Stimulated activated CD8-positive, alpha-beta memory T cell treated with anti-CD3 and anti-CD28 coated beads, Interleukin-12 subunit alpha, Interleukin-12 subunit beta, amount 100 ng/mL, for 4 hours (primary cell): ENCODE measurements at places on chromosomes 6 and 20.

DNA sequence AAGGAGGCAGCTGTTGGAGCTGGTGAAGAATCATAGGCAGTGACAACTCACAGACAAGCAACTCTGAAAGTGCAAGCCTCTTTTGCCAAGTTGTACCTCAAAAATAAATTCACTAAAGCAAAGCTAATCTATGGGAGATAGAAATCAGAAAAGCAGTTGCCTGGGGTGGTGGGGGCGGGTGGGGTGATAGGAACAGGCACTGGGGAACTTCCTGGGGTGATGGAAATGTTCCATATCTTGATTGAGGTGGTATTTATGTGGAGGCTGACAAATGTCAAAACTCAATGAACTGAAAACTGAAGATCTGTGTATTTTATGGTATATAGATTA is 52.4 kb downstream of the ATP9A start:
- no peak for DNase-seq

- no peak for DNase-seq
Observed at GRCh38 chr6:143061597-143062385, 1.1 kb downstream of the AIG1 start.

GRCh38 chr6:107665382-107665781 is 158.7 kb downstream of the SCML4 start:
- no peak for DNase-seq

- DNase-seq = peak; percentile 24
Observed at GRCh38 chr6:149750136-149750609, 632 bp downstream of the PCMT1 start.

- DNase-seq = no peak
Observed at GRCh38 chr6:169023161-169023874, 230.3 kb downstream of the THBS2 start.

GRCh38 chr20:7859356-7859802 is 80.9 kb downstream of the HAO1 start:
- DNase-seq = no peak

GRCh38 chr20:58650181-58650775 is 805 bp upstream of the STX16 start:
- peak; percentile 30 for DNase-seq

DNA sequence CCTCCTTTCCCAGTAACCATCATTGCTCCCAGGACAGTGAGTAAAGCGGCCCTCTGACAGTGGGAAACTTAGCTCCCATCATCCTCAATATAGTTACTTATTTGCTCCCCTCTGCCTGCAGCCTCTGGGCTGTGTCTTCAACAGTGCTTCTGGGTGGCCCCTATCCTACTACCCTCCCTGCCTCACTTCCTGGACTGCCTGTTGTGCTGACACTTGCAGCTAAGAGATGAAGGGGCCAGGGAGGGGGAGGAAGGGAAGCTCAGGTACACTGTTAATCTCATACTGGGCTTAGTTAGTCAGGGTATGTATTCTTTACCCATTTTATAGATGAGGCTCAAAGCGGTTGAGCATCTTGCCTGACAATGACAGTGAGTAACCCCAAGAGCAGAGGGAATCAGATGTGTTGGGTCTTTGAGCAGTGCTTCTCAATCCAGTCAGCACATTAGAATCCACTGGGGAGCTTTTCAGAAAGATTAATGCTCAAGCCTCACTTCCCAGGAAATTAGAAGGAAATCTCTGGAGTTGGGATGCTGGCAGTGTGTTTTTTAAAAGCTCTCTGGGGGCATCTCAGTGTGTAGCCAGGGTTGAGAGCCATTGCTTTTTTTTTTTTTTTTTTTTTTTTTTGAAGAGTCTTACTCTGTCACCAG is 27.1 kb upstream of the KCNK5 start:
- no peak for DNase-seq

DNA sequence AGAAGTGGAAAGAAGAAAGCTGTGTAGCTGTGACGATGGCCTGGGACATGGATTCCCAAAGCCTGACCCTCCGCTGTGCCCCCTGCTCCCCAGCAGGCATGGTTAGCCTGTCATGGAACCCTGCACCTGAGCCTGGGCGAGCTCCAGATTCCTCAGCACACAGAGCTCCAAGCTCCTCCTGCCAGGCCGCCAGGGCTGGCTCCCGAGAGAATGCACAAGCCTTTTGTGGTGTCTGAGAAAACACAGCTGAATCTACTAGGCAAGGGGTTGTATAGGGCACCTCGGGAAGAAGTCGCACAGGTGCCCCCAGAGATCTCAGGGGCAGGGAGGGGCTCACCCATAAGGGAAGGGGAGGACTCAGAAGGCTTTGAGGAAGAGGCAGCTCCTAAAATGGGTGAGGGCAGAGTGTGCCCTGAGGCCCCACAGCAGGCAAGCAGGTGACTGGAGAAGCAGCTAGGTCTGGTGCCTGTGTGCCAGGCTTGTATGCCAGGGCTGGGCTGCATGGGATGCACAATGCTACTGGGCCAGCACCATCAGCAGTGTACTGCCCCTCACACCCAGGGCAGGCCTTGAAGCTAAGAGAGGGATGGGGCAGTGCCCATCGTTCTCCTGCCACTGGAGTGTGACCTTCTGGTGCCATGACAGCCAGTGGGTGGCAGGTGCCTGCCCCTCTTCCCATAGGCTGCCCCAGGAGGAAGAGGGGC is 64.3 kb upstream of the CD93 start:
- no peak for DNase-seq

DNA sequence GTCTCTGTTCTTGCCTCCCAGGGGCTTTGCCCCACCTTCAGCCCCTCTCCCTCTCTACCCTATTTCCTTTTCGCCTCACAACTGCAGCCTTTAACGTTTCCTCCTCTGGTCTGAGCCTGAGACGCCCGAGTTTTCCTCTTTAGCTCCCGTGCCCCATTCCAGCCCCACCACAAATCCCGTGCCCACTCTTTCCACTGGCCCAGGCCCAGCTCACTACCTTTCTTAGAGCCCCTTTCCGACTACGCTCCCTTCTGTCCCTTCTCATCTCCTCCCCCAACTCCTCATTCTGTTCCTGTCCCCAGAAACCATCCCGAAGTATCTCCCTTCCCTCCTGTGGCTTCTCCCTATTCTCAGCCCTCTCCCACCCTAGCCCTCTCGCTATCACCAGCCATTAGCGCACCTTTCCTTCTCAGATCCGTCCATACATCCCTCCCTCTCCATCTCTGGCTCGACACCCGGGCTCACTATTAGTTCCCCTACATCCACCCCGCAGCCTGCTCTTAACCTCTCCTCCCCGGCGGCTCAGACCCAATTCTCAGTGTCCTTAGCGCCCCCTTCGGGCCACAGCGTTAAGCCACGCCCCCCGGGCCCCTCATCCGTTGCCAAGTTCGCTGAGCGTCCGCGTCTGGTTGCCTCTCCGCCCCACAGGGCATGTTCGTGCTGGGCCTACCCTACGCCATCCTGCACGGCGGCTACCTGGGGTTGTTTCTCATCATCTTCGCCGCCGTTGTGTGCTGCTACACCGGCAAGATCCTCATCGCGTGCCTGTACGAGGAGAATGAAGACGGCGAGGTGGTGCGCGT is 2.7 kb downstream of the SLC32A1 start:
- DNase-seq = peak; percentile 22

DNA sequence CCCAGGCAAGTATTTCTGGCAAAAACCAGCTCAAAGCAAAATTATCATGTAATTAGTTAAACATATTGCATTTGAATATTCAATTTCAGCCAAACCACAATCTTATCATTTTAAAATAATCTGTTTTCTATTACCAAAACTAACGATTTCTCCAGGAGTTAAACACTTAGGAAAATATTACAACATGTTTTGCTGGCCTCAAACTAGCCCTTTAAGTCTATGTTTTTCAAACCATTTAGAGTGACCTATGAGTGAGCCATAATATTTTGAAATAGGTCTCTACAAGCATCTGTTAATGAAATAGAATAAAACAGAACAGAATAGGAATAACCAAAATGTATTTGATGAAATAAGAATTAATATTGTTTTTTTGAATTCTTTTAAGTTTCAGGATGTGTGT is 370.9 kb downstream of the COL12A1 start:
- no peak for DNase-seq

DNA sequence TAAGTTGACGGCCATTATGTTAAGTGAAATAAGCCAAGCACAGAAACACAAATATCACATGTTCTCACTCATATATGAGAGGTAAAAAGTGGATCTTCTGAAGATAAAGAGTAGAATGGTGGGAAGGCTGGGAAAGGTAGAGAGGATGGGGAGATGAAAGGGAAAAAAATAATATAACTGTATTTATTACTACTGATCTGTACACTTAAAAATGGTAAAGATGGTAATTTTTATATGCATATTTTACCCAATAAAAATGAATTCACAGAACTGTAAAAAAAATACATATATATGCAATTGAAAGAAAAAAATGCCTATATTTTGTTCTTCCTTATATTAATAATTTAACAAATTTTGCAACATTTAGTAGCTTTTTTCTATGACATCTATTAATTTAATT is 694.4 kb upstream of the MARCKS start:
- DNase-seq = no peak

DNA sequence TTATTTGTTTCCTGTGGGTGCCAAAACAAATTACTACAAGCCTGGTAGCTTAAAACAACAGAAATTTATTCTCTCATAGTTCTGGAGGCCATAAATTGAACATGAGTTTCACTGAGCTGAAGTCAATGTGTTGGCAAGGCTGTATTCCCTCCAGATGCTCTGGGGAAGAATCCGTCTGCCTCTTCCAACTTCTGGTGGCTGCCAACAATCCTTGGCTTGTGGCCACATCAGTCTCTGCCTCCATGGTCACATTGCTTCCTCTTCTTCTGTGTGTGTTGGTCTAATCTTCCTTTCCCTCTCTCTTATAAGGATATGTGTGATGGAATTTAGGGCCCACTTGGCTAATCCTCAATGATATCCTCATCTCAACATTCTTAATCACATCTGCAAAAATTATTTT is 92.8 kb upstream of the EPB41L1 start:
- no peak for DNase-seq

DNA sequence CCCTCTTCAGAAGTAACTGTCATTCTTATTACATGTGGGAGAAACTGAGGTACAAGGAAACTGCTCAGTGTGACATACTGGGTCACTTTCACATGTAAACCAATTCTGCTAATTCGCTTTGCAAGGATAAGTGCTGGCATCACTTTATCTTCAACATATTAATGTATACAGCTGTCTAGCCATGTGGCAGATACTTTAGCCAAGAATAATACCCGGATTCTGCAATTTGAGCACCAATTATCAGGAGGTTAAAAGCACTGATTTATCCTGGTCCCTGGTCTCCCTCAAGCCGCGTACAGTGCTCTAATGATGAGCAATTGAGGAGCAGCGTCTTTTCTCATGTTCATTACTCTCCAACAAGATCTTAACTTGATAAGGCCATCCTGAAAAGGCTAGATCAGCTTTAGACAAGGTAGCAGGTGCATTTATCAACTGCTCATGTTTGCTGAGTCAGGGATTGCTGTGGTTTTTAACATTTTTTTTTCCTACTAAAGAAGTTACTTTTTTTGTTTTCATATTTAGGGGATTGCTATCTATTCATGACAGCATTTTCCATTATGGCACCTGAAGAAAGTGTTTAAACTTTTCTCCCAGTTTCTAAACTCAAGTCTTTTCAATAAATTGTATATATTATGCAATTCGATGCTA is 1066.3 kb upstream of the MAP3K7 start:
- no peak for DNase-seq

- no peak for DNase-seq
Observed at GRCh38 chr6:49911252-49911651, 44.9 kb upstream of the CRISP1 start.

GRCh38 chr20:22833851-22834250 is 201.3 kb upstream of the SSTR4 start:
- DNase-seq = no peak

DNA sequence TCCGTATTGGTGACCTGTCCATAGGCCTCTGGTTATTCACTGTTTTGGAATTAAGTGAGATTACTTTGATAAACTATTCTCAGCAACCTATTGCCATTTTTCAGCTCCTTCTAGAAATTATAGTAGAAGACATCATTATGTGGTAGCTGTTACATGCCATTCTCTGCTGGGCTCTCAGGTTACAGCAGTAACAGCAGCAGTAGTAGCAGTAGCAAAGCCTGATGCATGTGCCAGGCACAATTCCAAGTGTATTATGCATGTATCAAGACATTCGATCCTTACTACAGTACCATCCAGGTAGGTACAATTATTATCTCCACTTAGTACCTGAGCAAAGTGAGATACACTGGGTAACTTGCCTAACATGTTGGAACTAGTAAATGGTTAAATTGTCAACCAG is 74.3 kb downstream of the RPS12 start:
- no peak for DNase-seq

- DNase-seq = no peak
Observed at GRCh38 chr6:2914318-2914660, 11.2 kb upstream of the SERPINB9 start.

GRCh38 chr20:54929191-54929590 is 453.8 kb downstream of the DOK5 start:
- DNase-seq = no peak
